ENCODE measurements at places on chromosomes 16 and 17.

GRCh38 chr17:3974138-3974687 lies 10.0 kb upstream of the ATP2A3 start:
- no peak for DNase-seq

GRCh38 chr17:2222301-2222700 lies 81.3 kb downstream of the SMG6 start:
- no peak for DNase-seq

- DNase-seq = no peak
Observed at GRCh38 chr17:80877729-80878303, 113.8 kb upstream of the CHMP6 start.

DNA sequence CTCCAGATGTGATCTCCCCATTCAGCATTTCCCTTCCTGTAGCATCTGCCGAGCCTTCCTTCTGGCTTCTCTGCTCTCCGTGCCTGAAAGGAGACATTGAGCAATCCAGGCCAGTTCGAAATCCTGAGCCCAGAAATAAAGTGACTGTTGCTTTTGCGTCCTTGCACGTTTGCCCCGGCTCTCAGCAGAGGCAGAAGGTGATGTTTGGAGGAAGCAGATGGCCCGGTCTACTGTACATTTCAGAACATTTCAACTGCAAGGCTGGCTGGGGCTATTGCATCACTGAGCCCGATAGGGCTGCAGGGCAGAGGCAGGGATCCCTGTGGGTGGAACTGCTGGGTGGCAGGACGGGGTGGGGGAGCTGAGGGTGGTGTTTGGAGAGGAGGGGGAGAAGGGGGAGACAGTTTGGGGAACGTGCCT lies 29.4 kb downstream of the IRF8 start:
- no peak for DNase-seq
